ENCODE measurements at places on chromosomes 13 and 19. TPM values are rescaled to one million over a fixed set of nuclear protein-coding genes. Genes with fewer than 3 reads are reported as not detected.
A peak's percentile ranks its signal among the peaks of the same experiment; 100 is the strongest.

- no peaks in the 10 kb centered on the region for H3K4me1 ChIP-seq
- no peak for DNase-seq
- no peaks in the 10 kb centered on the region for H3K36me3 ChIP-seq
- H3K27ac ChIP-seq: no peak overlapping the region
- H3K4me3 ChIP-seq: no peak overlapping the region
These were observed 69.6 kb downstream of the RNASEH2B start for GRCh38 chr13:50979187-50979586.

Gene SLC10A2
- not detected for total RNA-seq

- H3K36me3 ChIP-seq: peaks cover 2% of the 10 kb centered on the region
- no peaks in the 10 kb centered on the region for H3K27me3 ChIP-seq
- no peaks in the 10 kb centered on the region for H3K4me1 ChIP-seq
- no peak for DNase-seq
These were observed 50.3 kb downstream of the ARHGEF7 start for GRCh38 chr13:111165241-111166010.

DNA sequence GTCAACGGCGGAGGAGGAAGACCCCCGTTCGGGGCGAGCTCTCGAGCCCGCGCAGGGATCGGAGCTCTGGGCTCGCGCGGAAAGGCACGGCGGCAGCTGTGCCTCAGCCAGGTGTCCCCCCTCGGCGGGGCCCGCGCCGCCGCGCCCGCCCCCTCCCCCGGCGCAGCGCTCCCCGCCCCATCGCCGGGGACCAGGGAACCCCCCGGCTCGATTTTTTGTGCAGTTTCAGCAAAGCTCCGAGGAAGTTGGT is 110.0 kb downstream of the KCNRG start:
- no peaks in the 10 kb centered on the region for H3K36me3 ChIP-seq
- H3K4me3 ChIP-seq: peak overlapping the region; percentile 78
- H3K27ac ChIP-seq: peak overlapping the region; percentile 100

DNA sequence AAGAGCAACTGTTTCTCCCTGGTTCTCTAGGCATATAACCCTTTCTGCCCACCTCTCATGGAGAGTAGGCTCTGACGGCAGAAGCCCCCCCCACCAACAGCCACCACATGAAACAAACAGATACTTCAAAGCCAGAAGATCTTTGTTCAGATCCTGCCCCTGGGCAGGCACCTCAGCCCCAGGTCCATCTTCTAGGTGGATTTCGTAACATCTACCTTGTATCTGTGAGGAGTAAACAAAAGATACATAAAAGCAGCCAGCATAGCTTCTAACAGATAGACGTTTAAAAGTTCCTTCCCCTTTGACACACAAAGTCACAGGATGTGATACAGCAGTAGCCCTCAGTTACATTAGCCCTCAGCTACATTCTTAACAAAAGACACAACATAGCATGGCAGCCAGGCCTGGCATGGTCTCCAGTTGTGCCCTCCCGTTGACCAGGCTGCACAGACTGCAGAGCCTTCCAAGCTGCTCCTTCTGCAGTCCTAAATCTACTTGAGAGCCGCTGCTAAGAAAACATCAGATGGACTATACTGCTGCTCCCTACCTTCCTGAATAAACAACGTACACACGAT is 35.4 kb downstream of the BRD4 start:
- no peak overlapping the region for H3K4me3 ChIP-seq
- H3K4me1 ChIP-seq: no peaks in the 10 kb centered on the region
- H3K27me3 ChIP-seq: no peaks in the 10 kb centered on the region
- peak overlapping the region; percentile 62 for H3K27ac ChIP-seq
- DNase-seq: no peak
- no peaks in the 10 kb centered on the region for H3K36me3 ChIP-seq
